Nephron progenitor cell (in vitro differentiated cells): ENCODE measurements at places on chromosomes 5 and 9.

DNA sequence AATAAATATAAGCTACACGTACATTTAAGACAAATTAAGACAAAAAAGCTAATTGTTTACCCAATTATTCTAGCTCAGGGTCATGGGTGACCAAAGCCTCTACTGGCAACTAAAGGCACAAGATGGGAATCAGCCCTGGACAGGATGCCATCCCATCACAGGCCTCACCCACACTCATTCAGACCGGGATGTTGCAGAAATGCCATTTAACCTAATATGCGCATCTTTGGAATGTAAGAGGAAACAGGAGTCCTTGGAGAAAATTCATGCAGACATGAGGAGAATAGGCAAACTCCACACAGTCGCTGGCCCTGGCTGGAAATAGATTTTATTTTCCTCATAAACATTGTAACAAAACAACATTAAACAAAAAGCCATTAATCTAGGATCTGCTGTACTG is 2003.8 kb upstream of the CDH9 start:
- no peak for DNase-seq

GRCh38 chr9:137731216-137731946 is 112.6 kb downstream of the EHMT1 start:
- no peak for DNase-seq

DNA sequence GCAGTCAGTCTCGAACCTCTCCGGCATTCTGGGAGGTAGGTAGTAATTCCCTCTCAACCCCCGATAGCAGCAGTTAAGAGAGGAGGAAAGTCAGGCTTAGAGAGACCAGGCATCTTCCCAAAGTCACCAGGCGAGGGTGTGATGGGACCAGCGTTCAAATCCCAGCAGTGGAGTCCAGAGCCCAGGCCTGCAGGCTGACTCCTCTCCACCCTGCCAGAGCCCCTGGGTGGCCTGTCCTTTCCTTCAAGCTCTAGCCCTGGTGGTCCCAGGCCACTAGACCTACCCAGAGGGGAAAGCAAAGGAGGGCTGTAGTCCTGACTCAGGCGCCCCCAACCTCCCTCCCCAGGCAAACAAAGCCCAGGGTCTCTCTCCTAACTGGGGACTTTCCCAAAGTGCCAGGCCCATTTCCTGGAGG is 4.2 kb upstream of the NR5A1 start:
- no peak for DNase-seq

DNA sequence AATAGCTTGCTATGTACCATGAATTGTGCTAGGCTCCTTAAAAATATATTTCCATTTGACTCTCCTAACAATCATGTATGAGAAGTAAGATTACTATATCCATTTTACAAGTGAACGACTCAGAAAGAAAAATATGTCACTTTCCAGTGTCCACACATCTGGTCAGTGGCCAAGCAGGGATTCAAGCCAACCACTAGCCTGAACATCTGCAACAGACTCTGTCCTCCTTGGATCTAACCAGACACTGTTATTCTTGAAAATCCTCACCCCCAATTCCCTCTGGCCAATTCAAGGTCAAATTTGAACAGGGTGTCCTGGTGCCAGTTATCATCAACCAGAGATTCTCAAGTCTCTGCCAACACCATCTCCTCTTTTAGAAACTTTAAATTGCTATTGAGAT is 344.1 kb upstream of the WWC1 start:
- no peak for DNase-seq

DNA sequence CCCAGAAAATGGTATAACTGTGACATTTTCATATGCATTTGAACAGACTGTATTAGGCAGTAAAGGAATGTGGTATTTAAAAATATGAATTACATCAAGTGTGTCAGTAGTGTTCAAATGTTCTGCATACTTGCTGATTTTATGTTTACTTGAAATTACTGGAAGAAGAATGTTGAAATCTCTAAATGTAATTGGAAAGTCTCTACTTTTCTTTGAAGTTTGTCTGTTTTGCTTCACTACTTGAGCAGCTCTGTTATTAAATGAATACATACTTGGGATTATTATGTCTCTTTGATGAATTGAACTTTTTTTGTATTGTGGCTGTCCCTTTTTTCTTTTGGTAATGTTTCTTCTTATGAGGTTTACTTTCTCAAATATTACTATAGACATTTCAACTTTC is 205.6 kb downstream of the TAF11L14 start:
- DNase-seq = no peak

DNA sequence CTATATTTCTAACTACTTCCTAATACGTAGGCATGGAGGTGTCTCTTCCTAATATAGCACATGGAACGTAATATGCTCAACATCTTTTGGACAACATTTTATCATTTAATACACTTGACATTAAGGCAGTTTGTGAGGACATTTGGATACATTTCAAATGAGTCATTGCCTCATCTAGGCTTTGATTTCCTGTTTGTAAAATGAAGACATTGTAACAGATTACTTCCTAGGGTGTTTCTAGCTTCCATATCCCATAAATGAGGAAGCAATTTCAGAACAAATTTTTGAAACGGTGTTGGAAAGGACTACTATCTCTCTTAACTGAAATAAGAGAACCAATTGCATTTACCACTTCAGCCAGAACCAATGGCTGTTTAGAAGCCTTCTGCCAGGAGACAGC is 38.7 kb downstream of the SLC28A3 start:
- no peak for DNase-seq

- no peak for DNase-seq
Observed at GRCh38 chr9:26742828-26743476, 149.7 kb downstream of the CAAP1 start.

- DNase-seq = no peak
Observed at GRCh38 chr9:136046554-136046920, 48.6 kb downstream of the NACC2 start.

DNA sequence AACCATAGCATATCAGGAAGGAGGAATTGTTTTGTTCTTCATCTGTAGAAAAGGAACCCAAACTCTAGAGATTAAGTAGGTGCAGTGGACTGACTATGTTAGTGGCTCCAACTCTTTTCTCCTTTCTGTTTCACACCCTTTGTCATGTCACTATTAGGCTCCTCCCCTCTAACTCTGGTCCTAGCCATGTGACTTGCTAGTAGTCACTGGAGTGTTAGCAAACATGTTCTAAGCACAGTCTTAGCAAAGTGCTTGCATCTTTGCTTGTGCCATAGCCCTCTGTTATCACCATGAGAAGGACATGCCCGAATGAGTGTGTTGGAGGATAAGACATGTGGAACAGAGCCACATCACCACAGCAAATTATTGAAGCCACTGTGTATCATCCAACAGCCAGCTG is 55.4 kb upstream of the PPP3R2 start:
- DNase-seq = no peak

GRCh38 chr9:91771027-91771426 is 179.0 kb downstream of the ROR2 start:
- no peak for DNase-seq

DNA sequence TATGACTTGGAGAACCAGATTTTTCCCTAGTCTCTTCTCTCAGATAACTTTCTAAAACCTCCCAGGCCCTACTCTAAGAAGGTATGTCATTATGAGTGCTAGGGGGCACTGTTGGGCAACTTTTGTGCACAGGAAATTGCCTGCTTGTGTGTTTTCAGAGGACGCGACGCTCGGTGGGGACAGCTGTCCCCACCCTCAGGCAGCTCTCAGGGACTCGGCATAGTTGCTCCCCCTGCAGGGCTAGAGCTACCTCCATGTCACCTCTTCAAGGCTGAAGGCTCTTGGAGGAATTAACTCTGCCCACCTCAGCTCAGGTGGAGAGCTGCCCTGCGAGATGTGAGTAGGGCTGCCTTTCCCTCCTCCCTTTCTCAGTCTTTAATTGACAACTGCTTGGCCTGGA is 10.2 kb upstream of the TIFAB start:
- peak; percentile 74 for DNase-seq

- DNase-seq = no peak
Observed at GRCh38 chr5:178477802-178478201, 112.4 kb downstream of the COL23A1 start.

DNA sequence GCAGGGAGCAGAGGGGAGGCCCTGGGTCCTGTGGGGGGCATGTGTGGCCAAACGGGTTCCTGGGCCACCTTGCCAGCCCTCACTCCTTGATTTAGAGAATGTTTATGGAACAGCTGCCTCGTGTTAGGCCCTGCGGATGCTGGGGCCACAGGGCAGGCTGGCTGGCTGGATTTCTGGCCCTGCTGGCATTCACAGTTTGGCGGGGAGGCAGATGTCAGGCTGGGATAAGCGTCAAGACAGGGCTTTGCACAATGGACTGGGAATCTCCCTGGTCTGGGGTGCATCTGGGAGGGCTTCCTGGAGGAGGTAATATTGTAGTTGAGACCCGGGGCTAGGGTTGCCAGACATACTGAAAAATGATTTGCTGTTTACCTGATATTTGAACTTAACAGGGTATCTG is 13.8 kb downstream of the NCS1 start:
- no peak for DNase-seq

DNA sequence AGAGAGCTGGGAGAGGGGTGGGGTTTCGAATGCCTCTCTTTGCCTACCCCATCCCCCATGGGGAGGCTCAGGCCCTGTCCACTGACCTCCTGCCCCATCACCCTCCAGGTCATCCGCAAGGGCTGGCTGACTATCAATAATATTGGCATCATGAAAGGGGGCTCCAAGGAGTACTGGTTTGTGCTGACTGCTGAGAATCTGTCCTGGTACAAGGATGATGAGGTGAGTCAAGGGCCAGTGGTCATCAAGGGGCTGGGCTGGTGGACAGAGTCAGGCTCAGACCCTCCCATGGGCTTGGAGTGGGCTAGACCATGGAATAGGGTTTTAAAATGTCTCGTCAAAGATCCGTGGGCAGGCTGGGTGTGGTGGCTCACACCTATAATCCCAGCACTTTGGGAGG is 33.7 kb downstream of the GOLGA2 start:
- no peak for DNase-seq

GRCh38 chr9:131590907-131591844 is 45.9 kb downstream of the PRRT1B start:
- peak; percentile 70 for DNase-seq

- DNase-seq = no peak
Observed at GRCh38 chr5:175025077-175025476, 300.7 kb downstream of the MSX2 start.

DNA sequence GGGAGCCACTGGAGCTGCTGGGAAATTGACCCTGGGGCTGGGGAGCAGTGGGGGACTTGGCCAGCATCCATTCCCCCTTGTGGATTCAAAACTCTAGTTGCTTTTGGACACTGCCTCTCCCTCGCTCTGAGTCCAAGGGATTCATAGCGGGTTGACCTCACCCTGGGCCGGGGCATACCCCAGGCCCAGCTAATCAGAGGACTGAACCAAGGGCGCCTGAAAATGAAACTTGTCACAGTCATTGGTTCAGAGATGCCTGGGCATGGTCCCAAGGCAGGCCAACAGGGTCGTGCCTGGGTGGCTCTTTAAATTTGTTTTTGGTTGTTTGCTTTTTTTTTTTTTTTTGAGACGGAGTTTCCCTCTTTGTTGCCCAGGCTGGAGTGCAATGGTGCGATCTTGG is 22.6 kb downstream of the STK10 start:
- DNase-seq = no peak

DNA sequence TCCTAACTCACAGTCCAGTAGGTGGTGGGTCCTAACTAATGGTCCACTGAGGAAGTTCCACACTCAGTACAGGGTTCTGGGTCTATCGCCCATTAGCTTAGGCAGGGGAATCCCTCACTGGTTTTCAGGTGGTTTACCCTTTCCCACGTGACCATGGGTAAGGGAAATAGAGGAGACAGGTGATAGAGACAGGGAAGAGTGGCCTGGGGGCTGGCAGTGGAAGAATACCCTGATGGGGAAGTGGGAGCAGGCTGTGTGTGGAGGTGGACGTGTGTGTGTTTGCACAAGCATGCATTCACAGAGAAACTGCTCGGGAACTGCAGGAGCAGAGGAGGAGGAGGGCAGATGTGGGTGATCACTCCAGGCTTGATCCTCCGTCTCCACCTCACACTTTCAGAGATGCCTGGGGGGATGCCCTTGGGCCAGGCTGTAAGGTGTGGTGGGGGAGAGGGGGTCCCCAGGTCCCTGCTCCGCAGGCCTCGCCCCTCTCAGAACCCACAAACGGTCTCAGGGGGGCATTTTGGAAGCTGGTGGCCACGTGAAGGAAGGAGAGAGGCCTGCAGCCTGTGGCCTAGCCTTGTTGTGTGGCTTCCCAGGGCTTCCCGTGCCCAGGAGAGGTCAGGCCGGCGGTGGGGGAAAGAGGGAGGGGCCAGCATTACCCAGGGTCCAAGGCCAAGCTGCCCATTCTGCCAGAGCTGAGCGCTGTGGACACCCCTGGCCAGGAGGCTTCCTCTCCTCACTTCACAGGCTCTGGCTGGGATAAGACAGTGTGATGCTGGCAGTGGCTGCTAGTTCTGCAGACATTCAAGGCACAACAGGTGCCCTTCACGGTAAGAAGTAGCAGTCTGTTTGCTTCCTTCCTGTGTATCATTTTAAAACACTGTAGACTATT is 80.0 kb downstream of the OTULIN start:
- no peak for DNase-seq

DNA sequence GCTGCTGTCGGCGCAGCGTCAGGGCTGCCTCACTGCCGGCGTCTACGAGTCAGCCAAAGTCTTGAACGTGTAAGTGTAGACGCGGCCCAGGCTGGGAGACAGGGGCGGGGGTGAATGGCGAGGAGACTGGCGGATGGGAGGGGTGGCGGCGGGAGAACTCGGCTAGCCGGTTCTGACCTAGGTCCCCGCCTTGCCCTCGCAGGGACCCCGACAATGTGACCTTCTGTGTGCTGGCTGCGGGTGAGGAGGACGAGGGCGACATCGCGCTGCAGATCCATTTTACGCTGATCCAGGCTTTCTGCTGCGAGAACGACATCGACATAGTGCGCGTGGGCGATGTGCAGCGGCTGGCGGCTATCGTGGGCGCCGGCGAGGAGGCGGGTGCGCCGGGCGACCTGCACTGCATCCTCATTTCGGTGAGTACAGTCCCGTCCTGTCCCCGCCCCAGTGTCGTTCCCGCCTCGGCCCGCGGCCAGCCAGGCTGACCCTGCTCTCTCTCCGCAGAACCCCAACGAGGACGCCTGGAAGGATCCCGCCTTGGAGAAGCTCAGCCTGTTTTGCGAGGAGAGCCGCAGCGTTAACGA is 745 bp downstream of the GADD45G start:
- DNase-seq = peak; percentile 60

GRCh38 chr5:2223303-2223702 is 340.6 kb upstream of the IRX4 start:
- DNase-seq = no peak

DNA sequence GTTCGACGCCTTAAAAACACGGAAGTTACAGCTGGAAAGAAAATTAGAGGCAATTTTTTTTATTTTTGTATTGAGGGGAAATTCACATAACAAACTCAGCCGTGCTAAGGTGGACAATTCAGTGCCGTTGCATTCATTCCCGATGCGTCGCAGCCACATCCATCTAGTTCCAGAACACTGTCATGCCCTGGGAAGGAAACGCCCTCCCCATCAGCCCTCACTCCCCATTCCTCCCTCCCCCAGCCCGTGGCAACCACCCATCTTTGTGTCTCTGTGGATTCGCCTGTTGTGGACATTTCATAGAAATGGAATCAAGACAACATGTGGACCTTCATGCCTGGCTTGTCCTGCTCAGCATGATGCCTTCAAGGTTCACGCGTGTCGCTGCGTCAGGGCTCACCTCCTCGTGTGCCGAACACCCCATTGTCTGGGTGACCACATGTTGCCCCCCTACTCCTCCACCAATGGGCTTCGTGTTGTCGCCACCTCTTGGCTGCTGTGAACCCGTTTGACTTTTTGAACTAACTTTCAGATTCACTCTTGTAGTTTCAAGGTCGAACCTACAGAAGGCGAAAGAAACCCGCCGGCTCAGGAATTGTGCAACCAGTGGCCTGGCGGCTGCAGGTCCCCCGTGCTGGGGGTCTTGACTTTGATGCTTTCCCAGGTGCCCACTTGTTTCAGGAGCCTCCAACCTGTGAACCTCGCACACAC is 17.4 kb upstream of the CAMSAP1 start:
- DNase-seq = no peak
